Activated CD8-positive, alpha-beta T cell treated with anti-CD3 and anti-CD28 coated beads for 36 hours (primary cell): ENCODE measurements at places on chromosomes 7 and 10.

GRCh38 chr7:35691827-35692307, 3.1 kb downstream of the HERPUD2 start:
- peak; percentile 60 for DNase-seq

- DNase-seq: peak; percentile 67
Measured at GRCh38 chr10:62647375-62648092, 157.0 kb upstream of the ADO start.

GRCh38 chr10:131876508-131876907, 24.3 kb upstream of the PPP2R2D start:
- no peak for DNase-seq

DNA sequence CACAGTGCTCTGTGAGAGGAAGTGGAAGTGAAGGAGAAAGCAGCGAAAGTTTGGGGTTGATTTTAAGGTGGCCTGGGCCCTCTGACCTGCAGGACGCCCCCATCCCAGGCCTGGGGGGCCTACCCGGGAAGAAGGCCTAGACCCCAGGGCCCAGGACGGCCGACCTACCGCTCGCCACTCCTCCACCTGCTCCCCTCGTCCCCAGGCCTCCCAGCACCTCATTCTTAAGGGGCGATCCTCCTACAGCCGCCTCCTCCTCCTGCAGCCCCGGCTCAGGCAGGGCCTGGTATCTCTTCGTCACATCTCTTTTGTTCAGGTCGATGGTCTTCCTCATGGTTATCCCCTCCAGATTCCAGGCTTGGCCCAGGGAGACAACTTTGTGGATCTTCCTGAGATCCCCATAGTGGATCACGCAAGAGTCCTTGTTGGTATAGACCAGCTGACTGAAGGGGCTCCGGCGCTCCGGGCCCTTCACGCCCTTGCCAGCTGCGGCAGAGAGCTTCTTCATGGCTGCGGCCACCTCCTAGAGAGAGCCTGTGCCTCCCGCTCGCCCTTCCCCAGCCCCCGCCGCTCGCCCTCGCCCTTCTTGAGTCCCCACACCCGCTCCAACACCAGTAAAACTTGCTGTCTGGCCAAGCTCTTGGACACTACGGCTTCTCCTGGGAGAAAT, 117.5 kb downstream of the OR13A1 start:
- no peak for DNase-seq

DNA sequence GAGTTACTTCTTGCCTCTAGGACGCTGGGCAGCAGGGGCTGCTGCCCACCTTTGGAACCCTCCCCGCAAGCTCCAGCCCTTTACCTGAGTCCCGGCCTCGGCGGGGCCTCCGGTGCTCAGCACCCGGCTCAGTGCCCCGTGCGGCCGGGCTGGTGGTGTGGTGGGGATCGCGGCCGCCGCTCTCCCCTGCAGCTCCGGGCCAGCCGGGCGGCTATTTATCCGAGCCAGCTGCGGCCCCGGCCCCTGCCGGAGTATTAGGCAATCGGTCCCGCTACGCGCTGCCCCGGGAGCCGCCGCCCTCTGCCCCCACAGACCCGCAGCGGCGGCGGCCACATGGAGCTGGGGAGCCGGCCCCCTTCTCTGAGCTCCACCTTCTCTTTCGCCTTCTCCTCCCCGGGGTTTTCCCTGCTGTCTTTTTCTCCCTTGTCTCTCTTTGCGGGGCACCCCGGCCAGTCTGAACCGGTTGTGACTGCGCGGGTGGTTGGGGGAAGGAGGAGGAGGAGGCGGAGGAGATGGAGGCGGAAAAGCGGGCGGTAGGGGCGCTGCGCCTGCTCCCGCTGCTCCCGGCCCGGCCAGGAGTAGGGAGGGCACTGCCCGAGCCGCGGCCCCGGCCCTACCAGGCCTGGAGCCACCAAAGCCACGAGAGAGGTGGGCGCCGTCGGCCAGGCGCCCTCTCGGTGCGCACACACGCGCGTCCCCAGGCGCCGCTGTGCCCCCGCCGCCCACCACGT, at the start of gene SLC16A9:
Gene SLC16A9 (minus strand): TSS at position 456 of the 731 bp plus-strand sequence. CDS start 25,559 bp downstream, outside the sequence.
- peak; percentile 81 for DNase-seq

- DNase-seq: no peak
Measured at GRCh38 chr7:108535257-108535656, 9.3 kb upstream of the PNPLA8 start.

DNA sequence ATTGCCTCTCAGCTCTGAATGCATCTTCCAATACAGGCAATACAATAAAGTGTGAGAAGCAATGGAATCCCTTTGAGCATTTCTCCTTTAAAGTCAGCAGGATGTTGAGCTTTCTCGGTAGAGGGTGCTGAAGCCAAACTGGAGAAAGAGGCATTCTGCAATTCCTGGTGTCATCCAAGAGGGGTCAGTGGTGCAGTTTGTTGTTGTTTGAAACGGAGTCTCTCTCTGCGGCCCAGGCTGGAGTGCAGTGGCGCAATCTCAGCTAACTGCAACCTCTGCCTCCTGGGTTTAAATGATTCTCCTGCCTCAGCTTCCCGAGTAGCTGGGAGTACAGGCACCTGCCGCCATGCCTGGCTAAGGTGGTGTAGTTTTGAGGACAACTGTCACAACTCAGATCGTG, 486.5 kb downstream of the CALN1 start:
- no peak for DNase-seq

- DNase-seq: no peak
Measured at GRCh38 chr7:21142081-21142480, 285.8 kb upstream of the SP4 start.
